ENCODE measurements at places on chromosomes 2 and 18.
A peak's percentile ranks its signal among the peaks of the same experiment; 100 is the strongest.

- DNase-seq: no peak
Observed at GRCh38 chr18:13379930-13380690, 161.6 kb downstream of the LDLRAD4 start.

DNA sequence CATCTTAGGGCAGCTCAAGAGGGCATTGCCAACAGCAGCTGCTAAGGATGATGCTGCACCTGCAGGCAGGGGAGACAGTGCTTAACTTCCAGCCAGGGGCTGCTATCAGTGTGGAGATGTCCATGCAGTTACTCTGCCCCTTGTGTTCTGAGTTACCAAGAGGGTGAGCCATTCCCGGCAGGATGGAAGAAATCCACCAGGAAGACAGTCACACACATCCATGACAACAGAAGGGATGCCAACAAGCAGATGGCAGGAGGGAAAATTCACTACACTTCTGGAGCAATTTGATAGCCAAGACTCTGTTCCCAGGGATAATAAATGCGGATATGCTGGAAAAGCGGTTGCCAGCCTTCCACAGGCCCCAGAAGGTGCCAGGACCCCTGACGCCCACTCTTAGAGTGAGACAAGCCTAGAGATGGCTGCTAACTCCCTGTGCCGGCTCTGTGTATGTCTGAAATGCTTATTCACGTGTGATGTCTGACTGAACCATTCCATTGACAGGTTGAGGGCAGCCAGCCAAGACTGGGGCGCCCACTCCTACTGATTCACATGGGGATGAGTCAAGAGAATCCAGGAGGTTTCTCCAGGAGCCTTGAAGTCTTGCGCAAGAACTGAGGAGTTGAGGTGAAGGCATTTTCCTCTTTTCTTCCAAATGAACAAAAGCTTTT is 24.5 kb downstream of the LOXHD1 start:
- DNase-seq: no peak

DNA sequence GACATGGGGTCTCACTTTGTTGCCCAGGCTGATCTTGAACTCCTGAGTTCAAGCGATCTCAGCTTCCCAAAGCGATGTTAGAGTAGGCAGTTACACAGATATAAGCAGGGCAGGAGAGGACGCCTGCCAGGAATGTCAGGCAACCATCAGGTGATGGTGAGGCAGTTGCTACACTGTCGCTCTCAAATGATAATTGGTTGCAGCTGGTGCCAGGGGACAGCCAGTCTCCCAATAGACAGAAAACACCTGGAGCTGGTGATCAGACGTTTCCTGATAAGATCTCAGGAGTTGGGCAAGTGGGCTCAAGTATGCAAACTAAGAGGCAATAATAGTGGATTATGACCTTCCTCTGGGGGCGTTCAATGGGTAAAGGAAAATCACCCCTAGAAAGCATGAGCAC is 163.1 kb upstream of the RGPD4 start:
- no peak for DNase-seq

DNA sequence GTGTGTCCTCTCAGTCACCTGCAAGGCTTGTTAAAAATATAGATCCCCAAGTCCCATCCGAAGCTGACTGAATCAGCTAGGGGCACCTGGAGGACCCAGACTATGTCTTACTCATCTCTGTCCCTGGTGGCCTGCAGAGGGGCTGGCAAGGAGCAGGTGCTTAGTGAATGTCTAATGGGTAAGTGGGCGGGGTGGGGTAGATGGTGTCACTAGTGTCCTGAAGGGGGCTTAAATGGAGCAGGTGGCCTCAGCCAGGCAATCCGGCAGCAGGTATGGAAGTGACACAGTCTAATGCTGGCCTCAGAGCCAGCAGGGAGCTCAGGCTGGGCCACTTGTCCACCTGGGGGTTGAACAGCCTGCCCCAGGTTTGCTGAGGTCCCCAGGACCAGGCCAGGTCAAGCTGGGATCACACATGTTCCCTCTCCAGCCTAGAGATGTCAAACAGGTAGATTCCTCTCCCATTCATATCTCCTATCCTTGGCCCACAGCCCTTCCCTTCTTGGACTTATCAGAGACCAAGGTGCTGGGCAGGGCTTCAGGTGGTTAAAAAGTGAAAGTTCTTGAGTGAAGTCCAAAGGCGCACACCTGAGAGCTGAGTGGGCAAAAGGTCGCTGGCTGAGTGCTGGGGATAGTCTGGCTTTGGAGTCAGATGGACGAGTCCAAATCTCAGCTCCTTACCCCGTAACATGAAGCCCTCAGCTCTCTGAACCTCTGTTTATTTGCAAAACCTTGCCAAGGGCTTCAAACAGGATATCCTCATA is 1.7 kb downstream of the STEAP3 start:
- no peak for DNase-seq

GRCh38 chr18:62625019-62625418 is 90.3 kb upstream of the PHLPP1 start:
- no peak for DNase-seq

GRCh38 chr2:20565623-20566236 is 85.2 kb downstream of the HS1BP3 start:
- DNase-seq: no peak

DNA sequence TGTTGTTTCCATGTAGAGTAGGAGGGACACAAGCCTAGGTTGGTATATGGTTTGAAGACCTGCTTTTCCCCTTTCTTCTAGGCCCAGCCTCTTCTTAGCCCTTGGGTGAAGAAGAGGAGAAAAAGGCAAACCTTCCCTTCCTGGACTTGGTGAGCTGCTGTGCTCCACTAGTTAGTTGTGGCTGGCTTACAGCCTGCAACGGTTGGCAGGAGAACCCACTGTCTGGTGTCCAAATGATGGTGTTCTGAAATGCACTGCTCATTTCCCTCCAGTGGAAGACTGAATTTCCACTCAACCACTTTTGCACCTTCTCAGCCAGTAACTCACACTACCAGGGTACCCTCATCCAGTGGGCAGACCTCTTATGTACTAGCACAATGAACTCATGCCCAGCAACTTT is 824.1 kb downstream of the NRXN1 start:
- DNase-seq: no peak

- DNase-seq: no peak
Observed at GRCh38 chr2:56001947-56002346, 78.4 kb upstream of the EFEMP1 start.

DNA sequence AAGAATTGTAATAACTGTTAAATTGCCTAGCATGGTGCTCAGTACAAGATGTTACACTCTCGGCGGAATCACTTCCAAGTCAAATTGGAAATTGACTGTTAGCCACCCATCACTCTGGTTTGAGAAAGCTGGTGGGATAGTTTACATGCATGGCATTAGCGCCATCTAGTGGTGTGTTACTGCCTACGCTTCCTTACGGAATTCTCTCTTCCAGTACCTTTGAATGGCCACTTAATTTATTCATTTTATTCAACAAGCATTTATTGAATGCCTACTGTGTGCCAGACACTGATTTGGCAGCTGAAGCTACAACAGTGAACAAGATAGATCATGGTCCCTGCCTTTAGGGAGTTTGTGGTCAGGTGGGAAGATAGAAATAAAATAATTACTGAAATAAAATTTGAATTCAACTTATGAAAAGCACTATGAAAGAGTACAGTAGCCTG is 171.2 kb downstream of the TMEM247 start:
- peak; percentile 61 for DNase-seq
